ENCODE measurements at places on chromosomes 3 and 15. TPM values are rescaled to one million over a fixed set of nuclear protein-coding genes. Genes with fewer than 3 reads are reported as not detected.

- no peak for DNase-seq
These were observed 31.3 kb downstream of the TLE3 start for GRCh38 chr15:70066447-70066846.

DNA sequence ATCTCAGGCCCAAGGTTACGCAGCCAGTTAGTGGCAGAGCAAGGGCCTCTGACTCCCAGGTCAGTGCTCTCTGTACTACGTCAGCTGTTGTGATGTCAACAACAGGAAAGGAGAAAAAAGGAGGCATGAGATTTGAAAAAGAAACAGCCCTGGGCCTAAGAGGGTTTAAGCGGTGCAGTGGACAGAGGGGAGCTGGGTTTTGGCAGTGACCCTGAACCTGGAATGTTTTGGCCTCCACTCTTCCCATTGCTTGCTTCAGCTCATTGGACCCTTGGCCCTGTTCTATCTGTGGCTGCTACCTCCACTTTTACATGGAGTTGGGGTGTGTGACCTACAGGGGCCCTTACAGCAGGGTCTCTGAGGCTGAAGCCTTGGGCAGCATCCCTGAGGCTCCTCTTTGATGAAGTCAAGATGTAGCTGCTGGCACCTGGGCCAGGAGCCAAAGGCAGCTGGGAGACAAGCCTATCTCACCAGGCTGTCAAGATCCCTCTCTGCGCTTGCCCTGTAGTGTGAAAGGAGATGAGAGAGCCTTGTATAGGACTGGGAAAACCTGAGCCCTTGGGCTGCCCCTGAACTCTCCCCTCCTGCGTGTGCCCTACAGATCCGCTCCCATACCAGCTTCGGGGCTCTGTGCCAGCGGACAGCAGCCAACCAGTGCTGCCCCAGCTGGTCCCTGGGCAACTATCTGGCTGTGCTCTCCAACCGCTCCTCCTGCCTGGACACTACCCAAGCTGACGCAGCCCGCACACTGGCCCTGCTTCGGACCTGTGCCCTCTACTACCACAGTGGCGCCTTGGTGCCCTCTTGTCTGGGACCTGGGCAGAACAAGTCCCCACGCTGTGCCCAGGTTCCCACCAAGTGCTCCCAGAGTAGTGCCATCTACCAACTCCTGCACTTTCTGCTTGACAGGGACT is 8.7 kb downstream of the DISP2 start:
- DNase-seq = no peak

- DNase-seq = no peak
These were observed 210.5 kb downstream of the FOXP1 start for GRCh38 chr3:71372911-71373637.

- no peak for DNase-seq
These were observed 160.6 kb downstream of the RPLP1 start for GRCh38 chr15:69613182-69613581.

GRCh38 chr3:58575971-58576652 is 1.1 kb downstream of the FAM107A start:
- no peak for DNase-seq

DNA sequence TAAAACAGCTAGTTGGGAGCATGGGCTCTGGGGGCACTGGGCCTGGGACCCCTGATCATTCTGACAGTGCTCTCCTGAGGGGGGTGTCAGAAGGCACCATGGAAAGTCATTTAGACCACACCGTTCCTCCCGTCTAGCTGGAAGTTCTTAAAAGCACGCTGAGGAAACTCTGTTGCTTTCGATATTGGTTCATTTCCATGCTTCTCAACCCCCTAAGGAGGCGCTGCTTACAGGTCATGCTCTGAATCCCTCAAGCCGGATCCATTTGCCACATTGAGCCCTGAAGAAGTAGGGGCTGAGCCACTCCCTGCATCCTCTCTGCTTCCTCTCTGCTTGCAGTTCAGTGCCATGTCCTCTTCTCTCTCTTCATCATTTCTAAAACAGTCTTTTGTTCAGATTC is 187.2 kb downstream of the CACNA2D3 start:
- DNase-seq = peak; percentile 14

DNA sequence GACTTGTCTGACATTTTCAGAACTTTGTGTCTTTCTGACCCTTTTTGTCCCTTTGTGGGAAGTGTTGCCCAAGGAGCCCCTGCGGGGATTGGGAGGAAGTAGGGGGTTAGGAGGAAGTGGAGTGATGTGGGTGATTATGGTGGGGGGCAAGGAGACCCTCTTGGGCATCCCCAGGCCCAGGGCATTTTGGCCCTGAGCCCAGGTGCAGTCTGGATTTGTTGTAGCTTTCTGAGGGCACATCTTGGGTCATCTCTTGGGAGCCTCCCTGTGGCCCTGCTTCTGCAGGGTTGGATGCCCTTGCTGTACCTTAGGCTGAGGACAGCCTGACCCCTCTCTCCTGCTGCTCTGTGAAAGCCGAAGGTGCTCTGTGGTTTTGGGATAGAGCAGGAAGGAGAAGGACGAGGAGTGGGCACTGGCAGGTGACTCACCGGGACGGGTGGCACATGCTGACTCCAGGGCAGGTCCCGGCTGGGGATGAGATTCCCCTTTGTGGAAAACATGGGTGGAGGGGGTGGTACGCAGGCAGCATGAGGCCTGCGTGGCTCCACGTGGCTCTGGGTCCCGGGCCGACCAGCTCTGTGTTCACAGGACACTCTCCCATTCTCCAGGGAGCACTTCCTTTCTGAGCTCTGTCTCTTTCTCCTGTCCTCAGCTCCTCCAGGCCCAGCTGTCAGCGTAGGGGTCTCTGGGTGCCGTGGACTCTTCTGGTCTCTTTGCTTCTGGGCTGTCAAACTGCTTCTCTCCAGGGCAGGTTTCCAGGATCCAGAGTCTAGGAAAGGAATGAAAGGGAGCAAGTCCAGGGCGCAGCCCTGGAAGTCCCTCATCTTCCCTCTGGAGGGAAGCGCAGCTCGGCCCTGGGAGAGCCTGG is 11.8 kb downstream of the CD276 start:
- no peak for DNase-seq

GRCh38 chr3:196236223-196236622 is 19.9 kb downstream of the SLC51A start:
- no peak for DNase-seq

DNA sequence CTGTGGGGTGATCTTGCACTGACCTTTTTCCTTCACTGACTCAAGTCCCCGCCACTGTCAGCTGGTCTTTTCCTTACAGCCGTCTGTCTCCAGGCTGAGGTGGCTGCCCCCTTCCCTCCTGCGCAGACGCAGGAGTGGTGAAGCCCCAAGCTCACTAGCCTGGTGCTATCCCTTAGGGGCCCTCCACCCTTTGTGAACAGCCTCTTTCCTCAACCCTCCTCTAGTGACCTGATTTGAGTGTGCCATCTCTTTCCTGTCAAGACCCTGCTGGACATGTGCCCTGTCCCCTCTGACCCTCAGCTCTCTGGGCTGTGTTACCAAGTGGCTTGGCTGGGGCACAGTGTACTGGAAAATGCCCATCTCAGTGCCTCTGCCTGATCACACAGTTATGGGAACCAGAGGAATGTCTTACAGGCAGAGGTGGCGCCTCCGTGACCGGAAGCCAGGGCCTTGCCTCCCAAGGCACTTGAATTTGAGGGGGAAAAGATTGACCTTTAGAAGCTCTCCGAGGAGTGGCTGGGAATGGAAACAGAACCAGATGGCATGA is 8.7 kb downstream of the KBTBD13 start:
- DNase-seq = no peak

DNA sequence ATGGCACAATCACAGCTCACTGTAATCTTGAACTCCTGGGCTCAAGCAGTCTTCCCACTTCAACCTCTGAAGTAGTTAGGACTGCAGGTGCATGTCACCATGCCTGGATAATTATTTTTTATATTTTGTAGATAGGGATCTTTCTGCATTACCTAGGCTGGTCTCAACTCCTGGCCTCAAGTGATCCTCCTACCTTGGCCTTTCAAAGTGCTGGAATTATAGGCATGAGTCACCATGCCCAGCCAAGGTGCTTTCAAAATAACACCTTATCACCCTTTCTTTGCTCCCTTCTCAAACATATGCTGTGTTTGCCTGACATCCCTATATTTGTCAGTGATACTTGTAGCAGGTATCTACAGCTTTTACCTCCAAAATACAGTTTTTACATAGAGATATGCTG is 242.0 kb upstream of the ARRDC4 start:
- DNase-seq = no peak

DNA sequence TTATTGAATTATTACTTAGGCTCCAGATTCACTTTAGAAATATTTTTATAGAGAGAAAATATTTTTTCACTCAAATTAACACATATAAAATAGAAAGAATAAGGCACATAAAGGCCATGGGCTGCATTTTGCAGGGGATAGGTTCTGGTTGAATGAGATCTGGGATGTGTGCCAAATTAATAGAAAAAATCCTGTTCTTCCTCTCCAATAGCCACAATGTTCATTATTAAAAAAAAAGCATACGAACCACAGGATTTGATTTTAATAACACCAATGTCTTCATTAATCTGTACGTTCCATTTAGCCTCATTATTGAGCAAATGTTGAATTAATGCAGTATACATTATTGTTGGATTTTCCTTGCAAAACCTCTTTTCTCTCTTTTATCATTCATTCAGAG is 622.8 kb upstream of the AGTR1 start:
- no peak for DNase-seq

GRCh38 chr3:56001537-56001936 is 466.7 kb downstream of the ERC2 start:
- DNase-seq = no peak

- DNase-seq = no peak
These were observed 1.2 kb downstream of the PFKFB4 start for GRCh38 chr3:48555231-48555948.

GUCA1C gene
- not detected for total RNA-seq

SLC51B gene
- total RNA-seq = not detected

NPAP1 gene
- total RNA-seq = 0.06 TPM

BFSP2 gene
- not detected for total RNA-seq

IL17RE gene
- 0.56 TPM for total RNA-seq
